Cortex of kidney (tissue), 1 donor: ENCODE measurements at places on chromosomes 16 and 17.

- no peak for DNase-seq
Observed at GRCh38 chr17:82846061-82846691, 6.4 kb upstream of the ZNF750 start.

- DNase-seq: no peak
Observed at GRCh38 chr16:80894091-80894490, 89.7 kb upstream of the CDYL2 start.

DNA sequence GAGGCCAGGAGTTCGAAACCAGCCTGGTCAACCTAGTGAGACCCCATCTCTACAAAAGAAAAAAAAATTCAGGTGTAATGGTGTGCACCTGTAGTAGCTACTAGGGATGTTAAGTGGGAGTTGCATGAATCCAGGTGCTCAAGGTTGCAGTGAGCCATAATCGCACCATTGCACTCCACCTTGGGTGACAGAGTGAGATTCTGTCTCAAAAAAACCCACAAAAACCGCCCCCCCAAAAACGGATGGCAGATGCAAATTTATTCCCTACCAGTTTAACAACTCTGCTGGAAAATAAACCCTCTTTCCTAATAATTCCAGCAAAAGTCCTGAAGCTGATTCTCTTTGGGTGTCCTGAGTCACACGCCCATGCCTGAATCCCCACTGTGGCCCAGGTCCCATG, 140.3 kb downstream of the PRKCB start:
- no peak for DNase-seq

DNA sequence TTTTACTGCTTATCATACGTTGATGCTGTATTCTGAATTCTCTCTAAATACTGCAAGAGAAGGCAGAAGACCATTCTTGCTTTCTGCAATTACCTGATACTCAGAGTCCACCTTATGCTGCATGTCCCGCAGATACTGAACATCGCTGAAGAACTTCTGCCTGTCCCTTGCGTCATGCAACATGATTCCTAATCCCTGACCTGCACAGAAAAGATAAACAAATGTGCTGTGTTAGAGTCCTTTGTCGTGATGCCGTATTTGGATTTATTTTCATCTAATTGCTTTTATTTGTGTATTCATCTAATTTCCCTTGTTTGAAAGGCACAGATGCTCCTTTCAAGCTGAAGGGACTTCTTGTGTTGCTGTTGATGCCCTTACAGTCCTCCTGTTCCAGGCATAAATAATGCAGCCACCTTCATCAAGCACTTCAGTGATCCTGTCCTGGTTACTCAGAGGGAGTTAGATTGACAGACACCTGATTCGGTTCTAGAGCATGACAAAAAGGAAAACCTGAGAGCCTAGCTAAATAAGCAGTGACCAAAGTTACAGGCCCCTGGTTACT, 6.5 kb downstream of the MARCHF10 start:
- no peak for DNase-seq

- no peak for DNase-seq
Observed at GRCh38 chr17:77101521-77102410, 39.0 kb upstream of the SEC14L1 start.

DNA sequence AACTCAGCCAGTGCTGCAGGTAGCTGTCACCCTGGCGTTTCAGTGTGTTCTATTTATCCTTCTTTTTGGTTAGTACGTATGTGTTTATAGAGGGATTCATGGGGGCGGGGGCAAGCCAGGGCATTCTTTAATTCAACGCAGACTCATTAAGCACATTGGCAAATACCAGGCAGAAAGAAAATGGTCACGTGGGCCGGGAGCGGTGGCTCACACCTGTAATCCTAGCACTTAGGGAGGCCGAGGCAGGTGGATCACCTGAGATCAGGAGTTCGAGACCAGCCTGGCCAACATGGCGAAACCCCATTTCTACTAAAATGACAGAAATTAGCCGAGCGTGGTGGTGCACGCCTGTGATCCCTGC, 69.1 kb downstream of the HAPSTR1 start:
- DNase-seq: no peak

DNA sequence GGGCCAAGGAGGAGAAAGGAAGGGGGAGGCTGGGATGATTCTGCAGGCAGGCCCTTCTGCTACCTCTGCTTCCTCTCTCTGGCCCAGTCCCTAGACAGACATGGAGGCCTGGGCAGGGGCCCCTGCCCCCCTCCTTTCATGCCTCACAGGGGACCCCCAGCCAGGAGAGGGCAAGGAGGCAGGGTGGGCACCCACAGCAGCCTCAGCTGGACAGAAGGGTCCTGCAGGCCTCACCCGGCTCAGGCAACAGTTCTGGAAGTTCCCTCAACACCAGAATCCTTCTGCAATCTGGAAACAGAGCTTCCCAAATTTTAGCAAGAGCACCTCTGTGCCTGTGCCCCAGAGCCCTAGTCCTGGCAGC, 8.7 kb downstream of the ARHGAP27 start:
- DNase-seq: no peak

GRCh38 chr16:9402293-9402860, 310.9 kb downstream of the HAPSTR1 start:
- DNase-seq: no peak

DNA sequence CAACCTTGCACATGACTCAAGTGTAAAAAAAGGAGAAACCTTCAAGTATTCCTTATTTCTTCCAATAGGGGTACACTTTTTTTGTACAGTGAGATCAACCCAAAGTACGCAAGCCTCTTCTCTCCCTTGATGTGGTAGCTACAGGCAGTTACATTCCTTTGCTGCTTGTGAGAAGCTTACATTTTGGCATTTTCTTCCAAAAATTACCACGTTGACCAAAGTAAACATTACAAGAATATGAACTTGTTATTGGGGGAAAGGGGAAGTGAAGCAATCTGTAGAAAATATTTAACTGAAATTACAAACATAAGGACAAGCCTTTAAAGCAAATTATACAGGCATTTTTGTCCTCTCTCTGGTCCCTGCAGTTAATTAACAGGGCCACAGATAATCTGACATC, 97.0 kb upstream of the TOB1 start:
- no peak for DNase-seq

- no peak for DNase-seq
Observed at GRCh38 chr16:5064915-5065314, 841 bp downstream of the C16orf89 start.

GRCh38 chr16:25018972-25019617, 3.9 kb upstream of the ARHGAP17 start:
- DNase-seq: no peak

- no peak for DNase-seq
Observed at GRCh38 chr17:28895794-28896447, 1.6 kb downstream of the FLOT2 start.

GRCh38 chr16:50568187-50568815, 20.1 kb downstream of the NKD1 start:
- DNase-seq: no peak

DNA sequence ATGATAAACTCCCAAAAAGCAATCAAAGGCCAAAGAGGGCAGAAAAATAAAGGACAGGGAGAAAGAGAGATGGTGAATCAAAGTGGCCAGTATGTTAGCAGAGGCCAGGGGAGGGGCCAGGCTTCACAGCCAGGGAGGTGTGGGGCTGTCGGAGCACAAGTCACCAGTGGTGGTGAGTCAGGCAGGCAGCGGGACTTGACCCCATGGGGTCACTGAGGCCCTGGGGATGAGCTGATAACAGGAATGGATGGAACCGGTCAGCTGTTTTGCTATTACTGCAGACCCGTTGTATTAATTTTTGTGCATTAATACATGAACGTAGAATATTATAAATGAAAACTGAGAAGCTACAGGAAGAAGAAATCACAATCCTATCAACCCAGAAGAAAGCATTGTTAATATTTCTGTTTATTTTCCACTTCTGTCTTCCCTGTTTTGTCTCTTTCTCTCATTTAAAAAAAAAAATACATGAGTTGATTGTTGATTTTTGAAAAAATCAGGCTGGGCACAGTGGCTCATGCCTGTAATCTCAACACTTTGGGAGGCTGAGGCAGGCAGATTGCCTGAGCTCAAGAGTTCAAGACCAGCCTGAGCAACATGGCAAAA, 106.9 kb downstream of the SOCS1 start:
- no peak for DNase-seq

DNA sequence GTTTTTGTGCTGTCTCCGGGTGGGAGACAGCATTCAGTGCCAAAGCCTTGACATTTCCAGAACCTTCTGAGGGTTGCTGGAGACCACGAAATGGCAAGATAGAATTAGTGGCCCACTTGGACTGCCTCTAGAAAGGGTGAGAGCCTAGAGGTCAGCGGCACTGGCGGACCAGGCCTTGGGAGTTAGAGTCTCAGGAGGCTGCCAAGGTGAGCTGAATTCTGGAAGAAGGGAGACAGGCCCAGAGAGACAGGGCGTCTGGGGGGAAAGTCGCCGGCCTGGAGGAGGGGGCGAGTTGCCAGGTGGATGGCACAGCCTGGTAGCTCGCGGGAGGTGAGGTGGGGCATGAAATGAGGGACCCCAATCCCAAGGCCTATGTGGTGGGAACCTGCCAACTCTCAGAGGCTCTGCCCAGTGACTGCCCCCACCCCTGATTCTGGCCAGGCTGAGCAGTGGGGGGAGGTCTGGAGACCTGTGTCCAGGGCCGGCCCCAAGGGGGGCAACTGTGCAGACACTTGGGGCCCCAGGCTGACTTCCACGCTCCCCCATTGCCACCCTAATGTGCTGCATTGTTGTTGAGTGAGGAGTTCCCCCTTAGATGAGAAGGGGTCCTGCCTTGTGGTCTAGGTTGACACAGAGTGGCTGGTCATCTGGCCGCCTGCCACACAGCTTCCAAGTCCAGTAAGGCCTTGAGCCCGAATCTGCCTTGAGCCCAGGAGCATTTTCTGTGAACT, 211.1 kb upstream of the CIBAR2 start:
- no peak for DNase-seq

DNA sequence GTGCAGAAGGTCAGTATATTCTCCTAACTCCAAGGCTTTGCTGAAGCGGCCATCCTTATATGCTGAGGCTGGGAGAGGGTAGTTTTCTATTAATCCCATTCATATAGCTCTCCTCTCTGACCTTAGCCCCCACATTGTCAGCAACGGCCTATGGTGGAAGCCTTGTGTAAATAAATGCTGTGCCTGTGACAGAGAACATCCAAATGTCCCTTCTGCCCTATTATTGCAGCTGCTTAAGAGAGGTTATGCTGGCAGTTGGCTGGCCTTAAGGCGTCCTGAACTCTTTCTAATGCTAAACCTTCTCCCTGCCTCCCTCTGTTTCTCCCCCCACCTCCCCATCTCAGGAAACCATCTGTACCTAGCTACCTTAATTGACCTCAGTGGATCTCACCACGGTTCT, 53.6 kb downstream of the ARHGAP44 start:
- DNase-seq: no peak

- no peak for DNase-seq
Observed at GRCh38 chr16:50615891-50616290, 65.2 kb downstream of the SNX20 start.

- no peak for DNase-seq
Observed at GRCh38 chr16:57883953-57884654, 81.8 kb upstream of the KIFC3 start.

- no peak for DNase-seq
Observed at GRCh38 chr17:45385331-45385997, 47.2 kb downstream of the ARHGAP27 start.

DNA sequence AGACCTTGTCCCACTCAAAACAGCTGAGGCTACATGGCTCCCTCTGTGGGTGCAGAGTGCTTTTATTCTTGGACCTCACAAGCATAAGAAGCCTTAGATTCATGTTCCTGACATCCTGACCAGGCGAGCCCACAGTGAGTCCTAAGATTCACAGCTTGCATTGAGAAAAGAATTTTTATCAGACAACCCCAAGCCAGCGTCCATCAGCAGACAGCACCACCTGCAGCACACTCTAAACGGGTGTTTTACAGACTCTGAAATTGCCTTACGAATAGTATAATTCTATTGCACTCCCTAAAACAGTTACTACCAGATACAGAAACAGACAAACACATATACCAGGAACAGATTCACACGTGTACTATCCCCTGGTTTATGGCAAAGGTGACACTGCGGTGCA, 31.9 kb downstream of the C16orf78 start:
- DNase-seq: no peak

DNA sequence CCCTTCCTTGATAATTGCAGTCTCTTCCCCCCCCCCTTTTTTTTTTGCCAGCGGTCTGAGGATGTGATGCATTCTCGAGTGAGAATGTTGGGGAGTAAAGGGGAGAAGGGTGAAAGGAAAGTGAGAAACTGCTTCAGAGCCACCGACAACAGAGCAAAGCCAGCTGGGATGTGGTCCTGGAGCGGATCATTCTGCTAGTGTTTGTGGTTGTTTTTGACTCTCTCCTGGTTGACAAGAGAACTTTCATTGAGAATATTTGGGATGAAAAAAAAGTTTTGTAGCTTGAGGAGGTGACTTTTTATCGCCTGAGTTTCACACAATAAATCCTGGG, 1.3 kb downstream of the NF1 start:
- DNase-seq: no peak

GRCh38 chr17:78722246-78722761, 59.8 kb downstream of the CYTH1 start:
- no peak for DNase-seq

DNA sequence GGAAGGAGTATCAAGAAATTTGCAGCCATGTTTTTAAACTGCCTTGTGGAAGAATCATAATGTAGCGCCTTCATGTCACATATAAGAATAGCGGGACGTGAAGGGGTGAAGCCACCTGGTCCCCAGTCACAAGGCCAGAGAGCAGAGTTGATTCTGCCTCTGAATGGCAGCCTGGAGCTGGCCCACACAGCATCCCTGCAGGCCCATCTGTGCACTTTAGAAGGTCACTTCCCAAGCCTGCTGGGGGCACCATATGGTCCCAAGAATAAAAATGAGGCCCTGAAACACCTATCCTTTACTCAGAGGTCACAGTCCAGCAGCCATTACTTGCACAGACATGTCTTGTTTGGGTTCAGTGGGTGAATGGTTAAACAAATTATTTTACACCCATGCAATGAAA, 15.0 kb downstream of the CD300E start:
- DNase-seq: no peak

- DNase-seq: no peak
Observed at GRCh38 chr17:81518785-81519283, 6.2 kb upstream of the ACTG1 start.

- DNase-seq: no peak
Observed at GRCh38 chr16:2475413-2476344, 752 bp downstream of the TBC1D24 start.

DNA sequence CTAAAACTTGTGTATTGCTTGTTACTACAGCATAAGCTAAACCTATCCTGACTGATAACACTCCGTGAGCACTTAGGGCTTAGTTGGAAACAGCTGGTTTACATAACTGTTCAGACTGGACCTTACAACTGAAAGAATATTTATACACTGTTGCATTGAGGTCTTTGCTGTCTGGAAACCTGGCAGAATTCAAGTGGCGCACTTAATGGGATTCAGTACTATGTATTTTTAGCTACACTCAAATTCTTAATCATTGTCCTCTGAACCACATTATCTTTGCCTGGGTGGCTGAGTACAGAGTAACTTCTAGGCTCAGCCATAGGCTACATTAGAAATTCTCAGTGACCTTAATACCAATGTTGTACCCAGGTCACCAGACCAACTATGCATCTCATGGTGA, 172.9 kb downstream of the PMP22 start:
- DNase-seq: no peak

DNA sequence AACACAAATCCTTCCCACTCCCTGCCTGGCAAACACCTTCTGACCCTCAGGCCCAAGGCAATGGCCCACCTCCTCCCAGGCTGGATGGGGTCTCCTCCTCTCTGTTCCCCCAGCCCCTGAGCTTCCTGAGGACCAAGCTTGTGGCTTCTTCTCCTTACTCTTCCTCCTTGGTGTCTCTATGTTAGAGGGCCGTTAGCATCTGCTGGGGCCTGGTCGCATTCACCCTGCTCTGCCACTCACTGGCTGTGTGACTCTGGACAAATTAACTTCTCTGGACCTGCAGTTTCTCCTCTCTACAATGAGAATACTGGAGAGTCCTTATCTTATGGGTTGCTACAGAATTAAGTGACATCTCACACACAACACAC, 725 bp upstream of the MT2A start:
- no peak for DNase-seq
